Activated T-cell treated with anti-CD3 and anti-CD28 coated beads, Interleukin-2, amount 50 U/mL, for 72 hours (primary cell): ENCODE measurements at places on chromosomes 3 and 15.
A peak's percentile ranks its signal among the peaks of the same experiment; 100 is the strongest.

GRCh38 chr15:71261418-71261817 lies 146.1 kb downstream of the THSD4 start:
- no peak for DNase-seq

- no peak for DNase-seq
Observed at GRCh38 chr3:159364511-159364910, 562.7 kb downstream of the MFSD1 start.

- no peak for DNase-seq
Observed at GRCh38 chr3:155352900-155353490, 59.5 kb upstream of the STRIT1 start.

- no peak for DNase-seq
Observed at GRCh38 chr3:177357352-177358090, 160.2 kb upstream of the TBL1XR1 start.

- DNase-seq = peak; percentile 29
Observed at GRCh38 chr3:12287727-12288181, 1.1 kb upstream of the PPARG start.

DNA sequence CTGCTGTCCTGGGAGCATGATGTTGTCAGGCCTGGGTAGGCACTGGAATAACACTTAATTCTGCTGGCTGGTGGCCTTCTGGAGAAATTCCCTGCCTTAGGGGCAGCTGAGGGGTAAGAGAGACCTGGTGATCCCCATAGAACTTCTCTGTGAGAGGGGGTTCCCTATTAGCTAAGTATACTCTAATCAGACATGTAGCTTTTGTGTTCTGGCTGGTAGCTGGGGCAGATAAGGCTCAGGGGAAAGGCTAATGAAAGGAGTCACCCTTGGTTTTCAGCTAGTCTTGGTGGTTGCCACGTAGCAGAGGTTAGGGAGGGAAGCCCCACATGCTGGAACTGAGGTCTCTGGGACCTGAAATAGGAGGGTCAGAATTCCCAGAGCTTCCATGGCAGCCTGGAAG lies 952 bp upstream of the HDDC3 start:
- no peak for DNase-seq

GRCh38 chr3:46850468-46850779 lies 12.8 kb downstream of the MYL3 start:
- DNase-seq = no peak

GRCh38 chr3:42805141-42805821 lies 991 bp upstream of the HIGD1A start:
- DNase-seq = no peak

DNA sequence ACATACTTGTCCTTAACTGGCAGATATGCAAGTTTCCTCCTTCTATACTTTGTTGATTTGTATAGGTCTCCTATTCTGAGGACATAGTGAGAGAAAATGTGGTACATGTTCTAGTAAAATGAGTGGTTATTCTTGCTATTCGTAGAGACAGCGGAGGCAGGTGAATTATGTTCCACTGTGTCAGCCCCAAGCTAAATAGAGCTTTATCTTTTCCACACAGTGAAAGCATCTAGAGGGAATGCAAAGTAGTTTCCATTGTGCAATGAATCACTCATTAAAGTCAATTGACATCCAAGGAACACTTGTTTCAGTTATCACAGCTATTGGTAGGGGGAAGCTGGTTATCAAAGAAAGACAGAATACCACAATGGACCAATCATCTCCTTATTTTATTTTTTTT lies 262.4 kb downstream of the NLGN1 start:
- DNase-seq = no peak

GRCh38 chr15:41507820-41508290 lies 5.8 kb downstream of the LTK start:
- no peak for DNase-seq

- DNase-seq = no peak
Observed at GRCh38 chr3:123021996-123022510, 5.5 kb downstream of the SEMA5B start.

DNA sequence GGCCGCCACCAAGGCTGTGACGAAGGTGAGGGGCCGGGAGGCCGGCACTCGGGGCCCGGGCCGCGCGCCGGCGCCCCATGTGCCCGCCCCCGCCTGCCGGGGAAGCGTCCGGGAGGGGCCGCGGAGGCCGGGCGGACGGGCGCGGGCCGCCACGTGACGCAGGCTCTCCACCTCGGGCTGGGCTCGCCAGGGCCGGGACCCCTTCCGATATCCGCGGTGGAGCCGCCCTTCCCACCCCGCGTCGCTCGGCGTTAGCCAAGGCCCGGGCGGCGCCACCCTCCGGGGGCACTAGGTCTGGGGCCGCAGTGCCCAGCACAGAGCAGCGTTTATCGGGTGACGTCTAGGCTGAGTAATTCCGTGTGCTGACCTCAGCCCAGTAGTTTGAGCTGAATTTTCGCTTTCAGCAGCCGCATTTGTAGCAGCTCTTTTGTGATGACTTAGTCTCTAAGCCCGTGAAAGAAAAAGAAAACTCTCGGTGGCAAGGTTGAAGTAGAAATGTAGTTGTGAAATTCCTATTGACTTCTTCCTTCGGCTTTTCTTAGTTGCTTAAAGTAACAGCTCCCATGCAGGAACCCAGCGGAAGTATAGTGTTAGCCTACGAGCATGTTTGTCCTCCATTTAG lies 885 bp downstream of the CDV3 start:
- DNase-seq = peak; percentile 92

- DNase-seq = no peak
Observed at GRCh38 chr15:41828807-41829141, 882 bp downstream of the JMJD7 start.

GRCh38 chr15:62969442-62970089 lies 73.0 kb upstream of the TPM1 start:
- no peak for DNase-seq

GRCh38 chr15:101447561-101448071 lies 41.9 kb downstream of the PCSK6 start:
- DNase-seq = no peak

- no peak for DNase-seq
Observed at GRCh38 chr3:128710816-128711433, 15.1 kb upstream of the RAB7A start.

- peak; percentile 1 for DNase-seq
Observed at GRCh38 chr15:70722266-70723121, 40.9 kb downstream of the UACA start.

DNA sequence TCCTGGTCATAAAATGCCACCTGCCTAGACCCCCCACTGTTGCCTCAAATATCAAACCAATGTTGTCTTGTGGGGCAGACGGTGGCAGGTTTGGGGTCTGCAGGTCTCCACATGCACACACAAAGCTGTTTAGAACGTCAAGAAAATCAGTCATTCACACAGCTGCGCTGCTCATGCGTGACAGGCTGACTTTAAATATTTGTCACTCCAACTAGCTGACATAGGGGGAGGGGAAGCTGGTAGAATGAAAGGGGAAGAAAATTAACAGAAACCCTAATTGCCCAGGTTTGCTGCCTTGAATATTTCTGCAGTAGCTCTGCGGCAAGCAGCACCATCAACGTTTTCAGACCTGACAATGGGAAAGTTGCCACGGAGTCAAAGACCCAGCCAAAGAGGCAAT lies 201.8 kb downstream of the ABHD5 start:
- no peak for DNase-seq

- no peak for DNase-seq
Observed at GRCh38 chr3:190467922-190468321, 18.2 kb upstream of the TMEM207 start.

DNA sequence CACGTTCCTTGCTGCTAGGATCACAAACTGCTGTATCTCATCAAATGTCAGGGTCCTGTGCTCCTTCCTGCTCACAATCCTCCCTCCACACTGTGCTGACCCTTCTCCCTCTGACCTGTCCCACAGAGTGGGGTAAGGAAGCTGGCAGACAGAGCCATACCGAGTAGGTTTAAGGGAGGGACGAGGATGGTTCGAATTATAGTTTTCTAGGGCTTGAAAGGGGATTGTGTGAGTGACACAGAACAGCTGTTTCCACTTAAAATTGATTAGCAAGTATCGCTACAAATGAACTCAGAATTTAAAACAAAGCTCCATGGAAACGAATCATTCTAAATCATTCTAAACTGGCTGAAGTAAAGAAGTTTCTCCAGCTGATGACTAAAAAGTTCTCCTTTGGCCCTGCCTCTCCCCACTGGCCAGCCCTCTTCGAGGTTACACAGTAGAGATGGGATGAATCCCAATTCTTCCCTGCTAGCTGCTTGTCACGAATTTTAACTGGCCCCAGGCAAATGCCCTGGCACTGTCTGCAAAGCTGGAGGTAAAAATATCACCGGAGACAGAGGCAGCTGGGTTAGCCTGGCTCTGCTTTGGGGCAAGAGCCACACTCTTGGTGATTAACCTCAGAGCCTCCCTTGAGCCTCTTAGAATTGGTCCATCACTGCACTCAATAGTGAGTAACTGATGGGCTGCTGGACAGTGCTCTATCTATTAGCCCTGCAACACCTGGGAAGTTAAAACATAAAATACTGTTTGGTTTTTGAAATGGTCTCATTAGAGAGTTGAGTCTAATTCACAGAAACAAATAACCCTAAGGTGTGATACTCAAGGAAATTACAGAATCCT lies 194.9 kb downstream of the CHST2 start:
- no peak for DNase-seq

DNA sequence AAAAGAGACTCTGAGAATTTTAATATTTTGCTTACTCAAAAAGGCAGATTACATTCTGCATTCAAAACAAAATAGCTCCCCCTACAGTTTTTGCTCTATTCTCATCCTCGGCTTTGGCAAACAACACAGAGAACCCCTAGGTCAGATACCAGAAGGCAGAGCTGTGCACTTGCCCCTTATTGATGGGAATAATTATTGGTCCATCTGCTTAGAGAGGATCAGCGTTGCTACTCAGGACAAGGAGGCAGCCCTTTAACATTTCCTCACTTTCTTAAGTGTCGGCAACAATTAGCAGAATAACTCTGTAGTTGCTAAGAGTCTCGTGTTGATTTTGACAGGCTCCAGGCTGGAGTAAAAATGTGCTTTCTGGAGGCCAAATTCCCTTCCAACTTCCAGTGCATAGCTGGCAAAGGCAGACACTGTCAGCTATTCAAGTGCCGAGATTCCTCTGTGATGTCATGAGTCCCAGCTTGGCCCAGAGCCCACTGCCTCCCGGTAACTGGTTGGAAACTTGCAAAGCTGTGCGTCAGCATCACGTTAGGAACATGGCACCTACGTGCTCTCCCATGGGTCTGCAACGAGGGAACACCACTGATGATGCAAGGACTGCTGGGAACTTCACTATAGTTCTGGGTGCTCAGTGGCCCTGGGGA lies 482.7 kb upstream of the ADAMTS9 start:
- no peak for DNase-seq

GRCh38 chr3:118116991-118117390 lies 917.7 kb downstream of the IGSF11 start:
- no peak for DNase-seq
